Fibroblast of skin of scalp (primary cell): ENCODE measurements at places on chromosomes 2 and 18.
A peak's percentile ranks its signal among the peaks of the same experiment; 100 is the strongest.

DNA sequence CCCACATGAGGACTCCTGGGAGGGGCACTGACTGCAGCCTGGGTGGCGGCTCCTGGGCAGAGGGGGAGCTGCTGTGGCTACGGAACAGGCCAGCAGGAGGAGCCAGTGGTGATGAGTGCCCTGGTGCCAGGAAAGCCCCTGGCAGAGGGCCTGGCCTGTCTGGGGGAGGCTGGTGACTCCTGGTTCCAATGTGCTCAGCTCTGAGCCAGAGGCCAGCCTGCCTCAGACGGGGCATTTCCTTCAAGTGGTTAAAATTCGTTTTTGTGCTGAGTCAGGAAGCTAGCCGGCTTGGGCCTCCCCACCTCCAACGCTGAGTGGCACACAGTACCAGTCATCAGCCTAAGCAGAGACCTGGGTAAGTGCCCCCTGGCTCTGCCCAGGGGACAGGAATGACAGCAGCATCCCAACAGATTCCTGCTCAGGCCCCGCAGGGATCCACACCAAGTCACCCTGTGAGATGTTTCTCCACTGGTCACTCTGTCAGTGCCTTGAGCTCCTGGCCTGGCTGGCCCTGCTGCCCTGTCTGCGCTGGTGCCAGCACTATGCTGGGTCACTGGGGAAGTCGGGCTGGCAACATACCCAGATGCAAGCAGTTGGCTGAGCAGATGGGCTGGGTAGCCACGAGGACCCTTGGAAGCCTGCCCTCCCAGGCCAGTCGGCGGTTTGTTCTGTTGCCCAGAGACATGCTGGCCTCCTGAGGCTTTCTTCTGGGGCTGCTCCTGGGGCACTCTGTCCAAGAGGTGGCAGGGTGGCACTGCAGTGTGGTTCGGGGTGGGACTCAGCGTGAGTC lies 7.1 kb upstream of the KLF11 start:
- peak; percentile 59 for DNase-seq

DNA sequence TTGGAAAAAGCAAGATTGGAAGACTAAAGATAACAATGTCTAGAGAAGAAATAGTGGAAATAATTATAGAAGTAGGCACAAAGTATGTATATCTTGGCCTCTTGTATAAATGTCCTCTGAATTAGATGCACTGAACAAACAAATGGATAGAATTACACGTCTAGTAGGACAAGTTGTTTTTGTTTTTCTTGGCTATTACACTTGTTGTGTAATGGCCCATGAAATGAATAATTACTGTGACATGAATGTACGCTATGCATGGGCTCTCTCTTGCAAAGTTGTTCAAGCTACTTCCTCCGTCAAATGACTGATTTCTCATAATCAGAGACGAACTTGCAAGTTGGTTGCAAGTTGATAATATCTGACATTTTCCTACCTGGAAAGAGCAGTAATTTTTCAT lies 126.2 kb downstream of the PDE1A start:
- DNase-seq, result no peak

- DNase-seq, result no peak
These were observed 10.4 kb upstream of the UBE2F start for GRCh38 chr2:237956402-237956736.

DNA sequence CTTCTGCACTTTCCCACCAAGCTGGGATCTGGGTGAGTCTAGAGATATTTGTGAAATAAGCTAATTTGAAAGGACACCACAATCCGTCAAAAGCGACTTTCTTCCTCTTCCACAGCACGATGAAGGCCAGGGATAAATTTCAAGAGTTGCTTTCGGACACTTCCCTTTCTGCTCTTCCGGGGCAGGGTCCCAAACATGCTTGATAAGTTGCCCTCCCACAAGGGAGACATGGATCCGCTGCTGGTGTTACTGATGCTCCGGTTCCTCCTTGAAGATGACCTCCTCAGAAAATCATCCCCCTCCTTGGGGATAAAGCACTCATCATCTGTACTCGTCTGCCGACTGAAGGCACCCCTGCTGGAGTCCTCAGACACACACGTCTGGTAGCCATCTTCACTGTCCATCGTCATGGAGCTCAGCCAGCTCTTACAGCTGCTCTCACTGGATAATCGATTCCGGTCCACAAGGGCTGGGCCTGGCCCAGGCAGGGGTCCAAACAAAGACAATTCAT lies 28.2 kb downstream of the CYTIP start:
- DNase-seq, result no peak

- DNase-seq, result peak; percentile 52
These were observed 30.0 kb downstream of the RNF125 start for GRCh38 chr18:32048507-32049091.

DNA sequence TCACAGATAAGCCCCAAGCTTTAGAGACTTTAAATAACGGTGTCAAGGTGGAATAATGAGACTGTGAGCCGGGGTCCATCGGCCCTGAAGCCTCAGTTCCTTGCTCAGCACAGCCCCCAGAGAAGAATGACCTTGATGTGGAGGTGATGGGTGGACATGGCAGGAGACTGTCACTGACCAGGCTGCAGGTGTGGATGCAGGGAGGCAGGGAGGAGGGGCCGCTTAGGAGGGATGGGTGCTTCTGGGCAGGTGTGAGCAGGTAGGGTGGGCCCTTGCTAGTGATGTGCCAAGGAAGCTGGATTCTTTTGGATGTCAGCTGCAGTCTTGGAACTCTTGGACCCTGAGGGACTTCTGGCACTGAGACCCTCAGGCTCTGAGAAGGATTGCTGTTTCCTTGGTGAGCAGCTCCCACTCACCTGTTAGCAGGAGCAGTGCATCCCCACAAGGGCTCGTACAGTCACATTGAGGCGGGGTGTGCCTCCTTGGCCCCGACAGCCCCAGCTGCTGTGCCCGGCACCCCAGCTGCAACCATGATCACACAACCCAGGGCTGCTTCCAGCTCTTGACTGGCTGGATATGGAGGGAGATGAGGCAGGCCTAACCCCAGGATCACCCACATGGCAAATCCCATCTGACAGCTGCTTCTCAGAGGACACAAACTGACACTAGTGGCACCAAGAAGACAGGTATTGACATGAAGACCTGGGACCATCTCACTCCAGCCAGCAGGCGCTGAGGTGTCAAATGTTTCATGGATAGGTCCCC lies 209.8 kb upstream of the HDAC4 start:
- DNase-seq, result no peak

- DNase-seq, result no peak
These were observed 15.1 kb downstream of the GMCL1 start for GRCh38 chr2:69844560-69844959.

GRCh38 chr2:172813314-172813888 lies 77.8 kb downstream of the RAPGEF4 start:
- peak; percentile 24 for DNase-seq

DNA sequence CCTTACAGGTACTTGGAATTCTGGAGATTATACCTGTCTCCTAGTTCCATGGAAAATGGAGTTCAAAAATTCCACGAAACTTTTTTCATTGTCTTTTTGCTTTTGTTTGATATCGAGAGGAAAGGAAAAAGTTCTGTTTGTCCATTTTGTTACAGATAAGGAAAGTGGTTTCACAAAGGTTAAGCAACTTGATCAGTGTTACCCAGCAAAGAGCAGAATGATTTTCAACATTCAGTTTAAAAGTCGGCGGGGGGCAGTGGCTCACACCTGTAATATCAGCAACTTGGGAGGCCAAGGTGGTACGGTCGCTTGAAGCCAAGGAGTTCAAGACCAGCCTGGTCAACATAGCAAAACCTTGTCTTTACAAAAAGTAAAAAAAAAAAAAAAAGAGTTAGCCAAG lies 118.8 kb downstream of the LDLRAD4 start:
- DNase-seq, result no peak

- peak; percentile 55 for DNase-seq
These were observed 88.0 kb downstream of the COMMD1 start for GRCh38 chr2:61993422-61994024.

- peak; percentile 65 for DNase-seq
These were observed 84.6 kb downstream of the NRP2 start for GRCh38 chr2:205766779-205767359.

- no peak for DNase-seq
These were observed 183.4 kb upstream of the RASGRP3 start for GRCh38 chr2:33292981-33293595.

DNA sequence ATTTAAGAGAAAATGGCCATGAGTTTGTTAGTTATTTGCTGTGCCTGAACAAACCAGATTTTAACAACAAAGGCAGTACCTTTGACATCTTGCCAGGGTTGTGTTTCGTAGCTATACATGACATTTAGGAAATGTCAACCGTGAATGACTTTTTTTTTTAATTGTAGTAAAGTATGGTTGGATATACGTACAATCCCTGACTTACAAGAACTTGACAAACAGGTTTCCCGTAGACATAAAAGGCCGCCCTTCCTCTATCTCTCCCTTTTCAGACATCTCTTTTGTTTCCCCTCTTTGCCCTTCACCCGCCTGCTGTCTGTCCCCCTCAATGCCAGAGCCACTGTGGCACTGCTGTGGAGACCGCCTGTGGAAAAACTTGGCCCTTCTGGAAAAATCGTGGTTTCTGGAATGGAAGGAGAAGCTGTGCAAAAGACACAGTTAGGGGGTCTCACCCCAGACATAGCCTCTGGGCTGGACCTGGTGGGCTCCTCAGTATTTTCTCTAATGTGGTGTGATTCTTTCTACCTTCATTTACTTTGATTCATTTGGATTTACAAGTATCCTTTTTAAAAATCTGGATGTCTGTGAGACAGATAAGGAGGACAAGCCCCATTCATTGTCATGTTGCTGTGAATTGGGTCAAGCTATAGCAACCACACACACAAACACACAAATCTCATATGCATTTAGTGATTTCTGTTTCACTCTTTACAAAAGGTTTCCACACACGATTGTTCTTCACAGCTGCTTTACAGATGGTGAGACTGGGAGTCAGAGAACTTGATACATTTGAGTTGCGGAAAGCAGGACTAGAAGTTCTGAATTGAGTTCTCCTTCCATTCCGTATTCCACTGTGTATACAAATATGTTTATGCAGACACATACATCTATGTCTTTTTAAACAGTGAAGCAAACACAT lies 48.6 kb downstream of the SPATS2L start:
- DNase-seq, result no peak

DNA sequence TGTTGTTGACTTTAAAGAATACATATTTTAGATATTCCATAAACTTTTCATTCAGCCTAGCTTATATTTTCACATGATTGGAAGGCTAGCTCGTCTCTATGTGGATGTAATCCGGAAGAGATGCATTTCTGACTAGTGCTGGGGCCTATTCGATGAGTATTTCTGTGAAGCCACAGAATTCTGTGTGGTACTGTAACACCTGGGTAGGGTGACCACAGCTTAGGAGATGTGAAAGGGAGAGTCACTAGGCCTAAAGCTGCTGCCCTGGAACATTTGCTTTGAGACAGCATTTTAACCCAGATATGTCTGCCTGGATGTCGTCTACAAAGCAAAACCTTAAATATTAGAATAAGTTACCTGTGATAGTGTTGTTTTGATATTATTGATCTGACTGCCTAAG lies 83.5 kb downstream of the ZNF236 start:
- no peak for DNase-seq

DNA sequence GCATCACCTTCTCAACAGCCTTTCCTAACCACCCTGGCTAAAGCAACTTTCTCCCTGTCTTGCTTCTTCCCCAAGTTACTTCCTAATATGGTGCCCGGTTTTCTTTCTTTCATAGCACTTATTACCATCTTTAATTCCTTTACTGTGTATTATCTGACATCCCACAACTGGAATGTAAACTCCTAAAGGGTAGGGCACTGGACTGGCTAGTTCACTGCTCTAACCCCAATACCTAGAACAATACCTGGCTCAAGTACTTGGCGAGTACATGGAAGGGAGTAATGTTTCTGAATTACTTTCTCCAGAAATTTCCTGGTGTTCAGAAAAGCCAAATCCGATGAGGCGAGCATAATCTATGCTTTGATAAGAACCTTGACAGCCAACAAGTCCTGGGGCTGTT lies 22.7 kb upstream of the RNF103 start:
- no peak for DNase-seq

- DNase-seq, result no peak
These were observed 47.0 kb downstream of the CAB39 start for GRCh38 chr2:230759481-230760167.

DNA sequence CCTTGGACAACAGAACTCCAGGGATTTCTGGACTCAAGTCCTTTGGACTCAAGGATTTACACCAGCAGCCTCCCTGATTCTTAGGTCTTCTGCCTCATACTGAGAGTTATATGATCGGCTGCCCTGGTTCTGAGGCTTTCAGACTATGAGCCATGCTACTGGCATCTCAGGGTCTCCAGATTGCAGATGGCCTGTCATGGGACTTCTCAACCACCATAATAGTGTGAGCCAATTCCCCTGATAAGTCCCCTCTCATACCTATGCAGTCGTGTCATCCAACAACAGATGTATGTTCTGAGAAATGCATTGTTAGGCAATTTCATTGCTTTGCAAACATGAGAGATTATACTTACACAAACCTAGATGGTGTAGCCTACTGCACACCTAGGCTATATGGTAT lies 61.4 kb upstream of the MSTN start:
- peak; percentile 51 for DNase-seq

DNA sequence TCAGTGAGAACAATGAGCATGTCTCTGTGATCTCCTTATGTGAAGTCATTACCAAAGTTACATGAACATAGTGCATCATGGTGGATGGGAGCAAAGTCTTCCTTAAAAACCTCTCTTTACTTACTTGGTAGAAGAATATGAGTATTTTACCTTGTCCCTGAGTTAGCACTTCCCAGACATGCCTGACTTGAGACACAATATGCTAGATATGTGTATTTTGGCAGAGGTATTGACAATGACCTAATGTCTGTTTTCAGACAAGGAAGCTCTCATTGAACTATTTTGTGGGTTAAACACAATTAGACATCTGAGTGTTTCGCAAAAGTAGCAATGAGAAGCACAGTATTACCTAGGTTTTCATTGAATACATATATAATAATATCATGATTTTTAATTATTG lies 99.1 kb upstream of the MC4R start:
- DNase-seq, result peak; percentile 76

GRCh38 chr2:68771211-68771751 lies 36.7 kb downstream of the ARHGAP25 start:
- no peak for DNase-seq

GRCh38 chr18:44744161-44745121 lies 63.8 kb downstream of the SETBP1 start:
- DNase-seq, result no peak

- DNase-seq, result no peak
These were observed 1.6 kb upstream of the RTP5 start for GRCh38 chr2:241867776-241868420.

GRCh38 chr2:18559531-18560030 lies 872 bp downstream of the RDH14 start:
- DNase-seq, result peak; percentile 9

GRCh38 chr2:129709956-129710598 lies 269.4 kb upstream of the RAB6C start:
- DNase-seq, result no peak
